Progenitor cell of endocrine pancreas (in vitro differentiated cells): ENCODE measurements at places on chromosomes 16 and 17. TPM values are rescaled to one million over a fixed set of nuclear protein-coding genes. Genes with fewer than 3 reads are reported as not detected.
A peak's percentile ranks its signal among the peaks of the same experiment; 100 is the strongest.

SLC16A6 gene
- 0.12 and 0.24 TPM in 2 replicates for total RNA-seq

- H3K27me3 ChIP-seq: no peaks in the 10 kb centered on the region
- H3K4me1 ChIP-seq: peaks cover 5% of the 10 kb centered on the region
- H3K36me3 ChIP-seq: peaks cover 16% of the 10 kb centered on the region
- DNase-seq: no peak
- no peak overlapping the region for H3K27ac ChIP-seq
Observed at GRCh38 chr16:19875900-19876299, 8.7 kb downstream of the GPRC5B start.

DNA sequence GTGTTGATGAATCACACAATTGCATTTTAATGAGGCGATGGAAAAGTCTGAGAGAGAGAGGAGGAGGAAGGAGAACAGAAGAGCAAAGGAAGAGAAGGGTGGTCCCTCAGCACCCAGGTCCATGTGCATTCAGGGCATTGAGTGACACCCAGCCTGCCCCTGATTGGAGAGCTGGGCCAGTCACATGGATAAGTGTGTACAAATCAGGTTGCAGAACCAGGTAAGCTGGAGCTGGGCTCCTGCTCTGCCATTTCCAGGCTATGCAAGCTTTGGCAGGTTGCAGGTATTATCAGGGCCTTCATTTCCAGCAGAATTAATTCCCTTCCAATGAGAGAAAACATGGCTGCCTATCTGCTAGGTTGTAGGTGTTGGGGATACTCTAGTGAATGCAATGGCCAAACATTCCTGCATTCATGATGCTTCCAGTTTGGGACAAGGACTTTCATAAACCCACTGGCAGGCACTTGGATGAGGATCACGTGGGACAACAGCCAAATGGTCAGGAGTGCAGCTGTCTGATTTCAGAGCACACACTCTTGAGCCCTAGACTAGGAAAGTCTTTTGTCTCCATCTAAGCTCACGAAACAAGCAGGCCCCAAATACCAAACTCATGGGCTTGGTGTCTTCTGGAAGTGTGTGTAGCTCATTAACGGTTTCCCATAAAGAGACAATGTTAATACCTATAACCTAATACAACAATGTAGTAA lies 577.9 kb upstream of the CDH5 start:
- DNase-seq: no peak
- H3K27ac ChIP-seq: no peak overlapping the region
- H3K27me3 ChIP-seq: peaks cover 9% of the 10 kb centered on the region
- no peak overlapping the region for H3K4me3 ChIP-seq

GRCh38 chr17:76870377-76870714 lies 2.1 kb downstream of the MGAT5B start:
- H3K27me3 ChIP-seq: peaks cover 50% of the 10 kb centered on the region
- DNase-seq: peak; percentile 37
- no peak overlapping the region for H3K27ac ChIP-seq

- no peak overlapping the region for H3K27ac ChIP-seq
- peaks cover 21% of the 10 kb centered on the region for H3K36me3 ChIP-seq
- H3K4me3 ChIP-seq: no peak overlapping the region
- no peak for DNase-seq
- peaks cover 9% of the 10 kb centered on the region for H3K4me1 ChIP-seq
- no peaks in the 10 kb centered on the region for H3K27me3 ChIP-seq
Observed at GRCh38 chr16:84479716-84480450, 24.6 kb downstream of the MEAK7 start.

- peaks cover 13% of the 10 kb centered on the region for H3K4me1 ChIP-seq
- peak; percentile 3 for DNase-seq
- no peak overlapping the region for H3K27ac ChIP-seq
- peaks cover 50% of the 10 kb centered on the region for H3K27me3 ChIP-seq
- no peak overlapping the region for H3K4me3 ChIP-seq
Observed at GRCh38 chr17:79628861-79629547, 18.2 kb upstream of the RBFOX3 start.

TBC1D3H gene
- total RNA-seq: not detected in 2 replicates

- peaks cover 6% of the 10 kb centered on the region for H3K36me3 ChIP-seq
- H3K27ac ChIP-seq: peak overlapping the region; percentile 94
- no peak overlapping the region for H3K4me3 ChIP-seq
- peaks cover 40% of the 10 kb centered on the region for H3K4me1 ChIP-seq
Observed at GRCh38 chr17:12731839-12732238, 57.5 kb upstream of the ARHGAP44 start.

HOXB1 gene
- total RNA-seq: 0.96 and 2.2 TPM in 2 replicates

CEMP1 gene
- 0.58 and 0.62 TPM in 2 replicates for total RNA-seq

- no peak overlapping the region for H3K4me3 ChIP-seq
- H3K36me3 ChIP-seq: no peaks in the 10 kb centered on the region
- DNase-seq: no peak
- peaks cover 43% of the 10 kb centered on the region for H3K27me3 ChIP-seq
- H3K27ac ChIP-seq: no peak overlapping the region
Observed at GRCh38 chr17:48520631-48521079, 10.2 kb downstream of the HOXB1 start.

GJD3 gene
- total RNA-seq: not detected in 2 replicates

- H3K27ac ChIP-seq: no peak overlapping the region
- peaks cover 17% of the 10 kb centered on the region for H3K36me3 ChIP-seq
- H3K4me1 ChIP-seq: peaks cover 6% of the 10 kb centered on the region
- DNase-seq: no peak
- no peaks in the 10 kb centered on the region for H3K27me3 ChIP-seq
- no peak overlapping the region for H3K4me3 ChIP-seq
Observed at GRCh38 chr16:50354629-50355456, 13.9 kb downstream of the BRD7 start.

DNA sequence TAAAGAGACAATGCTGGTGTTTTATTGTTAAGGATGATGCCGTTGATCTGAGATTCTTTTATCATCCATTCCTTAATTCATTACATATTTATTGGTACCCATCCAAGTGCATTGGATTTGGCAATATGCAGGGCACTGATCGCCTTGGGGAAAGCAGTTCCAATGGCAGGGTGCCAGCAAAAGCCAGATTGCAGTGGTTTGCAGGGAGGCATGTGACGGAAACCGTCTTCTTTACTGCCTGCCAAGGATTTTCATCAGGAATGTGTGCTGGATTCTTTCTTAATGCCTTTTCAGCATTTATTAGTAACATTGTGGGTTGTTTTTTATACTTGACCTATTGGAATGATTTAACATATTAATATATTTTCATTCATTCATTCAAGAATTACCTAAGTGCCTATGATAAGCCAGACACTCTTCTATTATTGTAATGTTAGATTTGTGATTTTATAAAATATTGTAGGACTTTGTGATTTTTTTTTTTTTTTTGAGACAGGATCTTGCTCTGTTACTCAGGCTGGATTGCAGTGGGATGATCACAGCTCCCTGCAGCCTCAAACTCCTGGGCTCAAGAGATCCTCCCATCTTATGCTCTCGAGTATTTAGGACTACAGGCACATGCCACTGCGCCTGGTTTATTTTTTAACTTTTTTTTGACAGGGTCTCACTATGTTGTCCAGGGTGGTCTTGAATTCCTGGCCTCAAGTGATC lies 93.4 kb upstream of the TNRC6A start:
- no peak for DNase-seq
- H3K27me3 ChIP-seq: no peaks in the 10 kb centered on the region
- no peak overlapping the region for H3K27ac ChIP-seq
- no peaks in the 10 kb centered on the region for H3K36me3 ChIP-seq
- H3K4me3 ChIP-seq: no peak overlapping the region

DNA sequence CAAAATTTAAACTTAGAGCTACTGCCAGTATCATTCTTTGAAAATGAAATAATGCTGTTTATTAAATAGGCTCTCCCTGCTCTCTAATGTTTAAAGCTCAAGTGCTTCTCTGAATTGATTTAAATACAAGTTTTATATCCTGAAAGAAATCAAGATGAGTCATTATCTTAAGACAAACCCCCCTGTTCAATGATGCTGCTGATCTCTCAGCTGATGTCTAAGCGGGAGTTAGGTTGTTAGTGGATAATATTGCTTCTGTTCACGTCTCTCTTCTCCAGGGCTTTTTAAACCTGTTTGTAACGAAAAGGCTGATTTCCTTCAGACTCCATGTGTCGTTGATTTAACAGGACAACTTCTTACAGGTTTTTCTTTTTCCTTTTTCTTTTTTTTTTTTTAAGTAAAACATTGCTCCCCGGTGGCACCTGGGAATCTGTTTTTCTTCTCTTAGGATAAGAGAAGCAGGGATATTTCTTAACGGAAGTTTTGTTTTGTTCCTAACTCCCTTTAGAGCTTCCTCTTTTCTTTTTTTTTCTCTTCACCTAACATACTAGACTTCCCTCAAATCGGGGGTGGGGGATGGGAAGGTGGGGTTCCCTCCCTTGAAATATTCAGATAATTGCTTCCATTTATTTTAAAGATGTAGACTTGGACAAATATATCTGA lies 807 bp upstream of the LYRM9 start:
- H3K4me1 ChIP-seq: peaks cover 35% of the 10 kb centered on the region
- H3K27ac ChIP-seq: peak overlapping the region; percentile 14
- no peaks in the 10 kb centered on the region for H3K36me3 ChIP-seq
- peaks cover 5% of the 10 kb centered on the region for H3K27me3 ChIP-seq

COG7 gene
- total RNA-seq: 24.9 and 28.3 TPM in 2 replicates

FBXL16 gene
- total RNA-seq: 4.3 TPM in 2 replicates

GRCh38 chr17:29299031-29299430 lies 5.1 kb upstream of the NUFIP2 start:
- no peak overlapping the region for H3K27ac ChIP-seq
- H3K4me1 ChIP-seq: peaks cover 7% of the 10 kb centered on the region
- DNase-seq: no peak
- H3K27me3 ChIP-seq: no peaks in the 10 kb centered on the region
- H3K4me3 ChIP-seq: no peak overlapping the region

DNA sequence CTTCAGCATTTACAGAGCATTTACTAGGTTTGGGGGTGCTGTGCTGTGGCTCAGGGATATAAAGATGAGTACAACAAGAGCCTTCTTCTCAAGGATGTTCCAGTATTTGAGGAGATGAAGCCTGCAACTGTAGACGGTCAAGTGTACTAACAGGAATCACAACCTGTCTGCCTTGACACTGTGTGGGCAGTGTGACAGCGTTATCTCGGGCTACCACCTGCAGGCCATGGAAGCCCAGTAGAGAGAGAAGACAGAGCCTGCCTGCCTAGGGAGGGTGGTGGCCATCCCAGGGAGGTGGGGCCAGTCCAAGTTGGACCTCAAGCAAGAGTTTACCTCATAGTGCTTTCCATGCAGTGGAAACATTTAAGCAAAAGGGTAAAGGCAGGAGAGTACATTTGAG lies 215.1 kb upstream of the ASIC2 start:
- no peak overlapping the region for H3K4me3 ChIP-seq
- no peak for DNase-seq
- H3K4me1 ChIP-seq: peaks cover 7% of the 10 kb centered on the region
- H3K36me3 ChIP-seq: no peaks in the 10 kb centered on the region
- H3K27me3 ChIP-seq: peaks cover 10% of the 10 kb centered on the region

- H3K27me3 ChIP-seq: no peaks in the 10 kb centered on the region
- peaks cover 47% of the 10 kb centered on the region for H3K36me3 ChIP-seq
- H3K4me3 ChIP-seq: peak overlapping the region; percentile 96
- no peak for DNase-seq
Observed at GRCh38 chr16:31183432-31184428, 3.8 kb downstream of the FUS start.

GRCh38 chr16:1045993-1046911 lies 26.3 kb upstream of the SSTR5 start:
- DNase-seq: no peak
- H3K4me3 ChIP-seq: no peak overlapping the region
- no peak overlapping the region for H3K27ac ChIP-seq
- H3K4me1 ChIP-seq: peaks cover 1% of the 10 kb centered on the region
- peaks cover 6% of the 10 kb centered on the region for H3K27me3 ChIP-seq
- H3K36me3 ChIP-seq: no peaks in the 10 kb centered on the region

DNA sequence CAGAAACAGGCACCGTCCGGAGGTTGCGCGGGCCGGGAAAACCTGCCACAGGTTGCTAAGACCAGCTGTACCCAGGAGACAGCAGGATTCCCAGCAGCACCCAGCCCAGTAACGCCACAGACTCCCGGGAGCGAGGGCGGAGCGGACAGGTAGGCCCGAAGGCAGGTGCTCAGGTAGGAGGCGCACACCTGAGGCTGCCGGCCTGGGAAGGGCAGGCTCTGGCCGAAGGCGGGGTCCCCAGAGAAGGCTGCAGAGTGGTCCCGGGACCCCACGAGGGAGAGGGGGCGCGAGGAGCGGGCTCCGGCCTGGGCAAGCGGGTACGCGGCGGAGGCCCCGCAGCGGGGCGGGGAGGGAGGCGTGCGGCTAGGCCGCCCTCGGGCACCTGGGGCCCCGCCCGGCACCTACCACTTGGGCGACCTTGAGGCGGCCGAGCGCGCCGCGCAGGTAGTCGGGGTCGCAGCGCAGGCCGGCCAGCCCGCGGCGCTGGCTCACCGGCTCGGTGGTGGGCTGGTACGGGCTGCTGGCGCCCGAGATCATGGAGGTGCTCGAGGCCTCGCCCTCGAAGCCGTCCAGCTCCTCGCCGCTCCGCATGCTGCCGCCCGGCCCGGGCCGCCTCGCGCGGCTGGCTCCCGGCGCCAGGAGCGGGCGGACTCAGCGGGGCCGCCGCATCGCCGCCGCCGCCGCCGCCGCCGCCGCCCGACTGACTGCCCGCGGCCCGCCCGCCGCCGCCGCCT lies 441 bp downstream of the CMTM4 start:
- H3K4me1 ChIP-seq: peaks cover 18% of the 10 kb centered on the region
- DNase-seq: peak; percentile 46
- H3K27ac ChIP-seq: peak overlapping the region; percentile 81
- peaks cover 9% of the 10 kb centered on the region for H3K27me3 ChIP-seq
- peaks cover 2% of the 10 kb centered on the region for H3K36me3 ChIP-seq

DNA sequence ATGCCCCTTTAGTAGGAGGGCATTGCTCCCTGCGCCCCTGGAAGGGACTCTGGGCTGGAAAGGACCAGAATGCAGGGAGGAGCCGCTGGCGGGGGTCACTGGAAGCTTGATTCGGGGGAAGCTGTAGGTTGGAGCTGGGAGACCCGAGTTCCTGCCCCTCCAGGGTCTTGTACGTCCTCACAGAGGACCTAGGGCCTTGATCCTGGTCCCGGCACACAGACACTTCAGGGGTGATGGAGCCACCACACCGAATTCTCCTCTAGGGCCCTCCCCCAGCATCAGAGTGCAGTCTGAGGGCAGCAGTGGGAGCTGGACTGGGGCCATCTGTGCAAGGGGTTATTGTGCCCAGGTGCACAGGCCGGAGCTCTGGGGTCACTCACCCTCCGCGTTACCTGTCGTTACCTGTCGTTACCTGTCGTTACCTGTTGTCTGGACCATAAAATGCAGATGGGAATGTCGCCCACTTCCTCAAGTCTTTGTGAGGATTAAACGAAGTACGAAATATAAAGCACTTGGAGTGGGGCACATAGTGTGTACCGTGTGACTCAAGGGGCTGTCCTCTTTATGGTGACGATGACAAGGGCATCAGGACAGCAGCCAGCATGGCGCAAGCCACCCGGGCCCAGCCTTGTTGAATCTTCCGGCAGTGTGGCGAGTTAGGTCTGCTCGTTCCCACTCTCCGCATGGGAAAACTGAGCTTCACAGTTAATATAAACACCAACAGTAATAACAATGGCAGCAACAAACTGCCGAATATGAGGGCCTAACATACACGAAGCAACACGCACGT lies 48.6 kb downstream of the CMIP start:
- no peak for DNase-seq
- no peak overlapping the region for H3K4me3 ChIP-seq
- H3K36me3 ChIP-seq: no peaks in the 10 kb centered on the region
- H3K4me1 ChIP-seq: peaks cover 12% of the 10 kb centered on the region
- peak overlapping the region; percentile 77 for H3K27ac ChIP-seq

- no peak for DNase-seq
- H3K27ac ChIP-seq: no peak overlapping the region
- H3K4me3 ChIP-seq: no peak overlapping the region
- H3K4me1 ChIP-seq: peaks cover 4% of the 10 kb centered on the region
- no peaks in the 10 kb centered on the region for H3K36me3 ChIP-seq
Observed at GRCh38 chr16:79317026-79317425, 283.5 kb downstream of the MAF start.

- no peak for DNase-seq
- no peak overlapping the region for H3K27ac ChIP-seq
- no peaks in the 10 kb centered on the region for H3K27me3 ChIP-seq
- peaks cover 22% of the 10 kb centered on the region for H3K4me1 ChIP-seq
- no peak overlapping the region for H3K4me3 ChIP-seq
Observed at GRCh38 chr17:1951920-1952319, 73.2 kb downstream of the RTN4RL1 start.

GCGR gene
- total RNA-seq: 2.1 and 2.2 TPM in 2 replicates
